ENCODE measurements at places on chromosomes 6 and 20. TPM values are rescaled to one million over a fixed set of nuclear protein-coding genes. Genes with fewer than 3 reads are reported as not detected.
A peak's percentile ranks its signal among the peaks of the same experiment; 100 is the strongest.

DNA sequence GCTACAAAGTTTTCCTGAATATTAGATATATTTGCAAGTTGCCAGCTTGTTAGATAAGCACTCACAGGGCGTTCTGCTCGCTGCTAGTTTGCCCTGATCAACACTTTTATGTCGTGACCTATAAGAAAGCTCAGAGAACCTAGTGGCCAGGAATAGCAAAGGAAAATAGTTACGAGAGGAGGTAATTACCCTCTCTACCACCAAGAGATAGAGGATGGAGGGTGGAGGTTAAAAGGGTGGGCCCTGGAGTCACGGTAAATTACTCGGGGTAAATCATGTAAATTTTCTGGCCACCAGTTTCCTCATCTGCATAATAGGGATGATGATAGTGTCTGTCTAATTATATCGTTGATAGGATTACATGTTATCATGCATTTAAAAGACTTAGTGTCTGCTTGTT lies 87.2 kb downstream of the JPH2 start:
- H3K36me3 ChIP-seq: no peaks in the 10 kb centered on the region
- no peak overlapping the region for H3K27ac ChIP-seq
- H3K4me3 ChIP-seq: no peak overlapping the region
- H3K4me1 ChIP-seq: no peaks in the 10 kb centered on the region
- no peaks in the 10 kb centered on the region for H3K27me3 ChIP-seq
- DNase-seq: no peak

GRCh38 chr6:62013719-62014118 lies 272.3 kb downstream of the KHDRBS2 start:
- DNase-seq: no peak
- no peaks in the 10 kb centered on the region for H3K27me3 ChIP-seq
- no peaks in the 10 kb centered on the region for H3K36me3 ChIP-seq
- H3K27ac ChIP-seq: no peak overlapping the region
- no peaks in the 10 kb centered on the region for H3K4me1 ChIP-seq

- H3K4me1 ChIP-seq: no peaks in the 10 kb centered on the region
- no peak overlapping the region for H3K4me3 ChIP-seq
- no peaks in the 10 kb centered on the region for H3K27me3 ChIP-seq
- H3K36me3 ChIP-seq: no peaks in the 10 kb centered on the region
Measured at GRCh38 chr20:58362206-58362516, 26.9 kb upstream of the VAPB start.

TREM2 gene
- 10.5 TPM for total RNA-seq

- H3K4me3 ChIP-seq: no peak overlapping the region
- H3K36me3 ChIP-seq: no peaks in the 10 kb centered on the region
Measured at GRCh38 chr6:131890091-131890490, 61.1 kb downstream of the CCN2 start.

DNA sequence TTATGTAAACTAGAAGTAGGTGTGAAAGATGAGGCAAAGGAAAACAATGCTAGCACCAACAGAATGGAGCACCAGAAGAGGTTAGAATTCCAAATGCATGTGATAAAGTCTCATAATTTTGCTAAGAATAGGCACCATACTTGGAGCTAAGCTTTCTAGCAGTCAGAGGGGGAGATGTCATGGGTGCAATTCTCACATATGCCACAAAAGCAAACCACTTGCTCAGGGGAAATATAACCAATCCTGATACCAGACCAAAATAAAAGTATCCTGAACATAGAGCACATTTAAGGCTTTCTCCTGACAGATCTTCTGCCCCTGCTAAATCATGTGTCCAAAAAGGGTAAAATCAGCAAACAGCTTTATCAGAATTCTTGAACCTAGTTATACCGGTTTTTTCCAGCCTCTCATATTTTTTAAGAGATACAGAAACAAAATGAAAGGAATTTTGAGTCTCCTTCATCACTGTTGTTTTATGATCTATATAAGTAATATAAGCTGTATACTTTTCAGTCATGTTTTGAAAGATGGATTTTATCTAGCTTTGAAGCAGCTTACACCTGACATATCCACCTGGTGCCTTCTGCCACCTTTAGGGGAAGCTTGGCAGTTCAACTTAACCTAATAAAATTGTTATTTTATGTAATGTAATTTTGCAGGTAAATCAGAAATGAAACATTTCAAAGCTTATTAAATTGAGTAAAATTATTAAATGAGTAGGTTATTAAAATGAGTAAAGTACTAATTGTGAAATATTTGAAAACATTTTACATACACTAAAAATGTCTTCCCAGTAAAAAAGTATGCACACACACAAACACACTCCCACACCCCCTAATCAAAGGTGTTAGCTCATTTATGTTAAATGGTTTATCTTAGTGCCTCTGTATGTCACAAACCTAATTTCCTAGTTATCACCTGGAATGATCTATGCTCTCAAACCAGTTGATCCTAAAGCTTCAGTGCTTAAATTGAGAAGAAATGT lies 2.8 kb downstream of the SPO11 start:
- H3K27ac ChIP-seq: no peak overlapping the region
- no peak for DNase-seq
- peaks cover 5% of the 10 kb centered on the region for H3K27me3 ChIP-seq
- H3K36me3 ChIP-seq: no peaks in the 10 kb centered on the region

DNA sequence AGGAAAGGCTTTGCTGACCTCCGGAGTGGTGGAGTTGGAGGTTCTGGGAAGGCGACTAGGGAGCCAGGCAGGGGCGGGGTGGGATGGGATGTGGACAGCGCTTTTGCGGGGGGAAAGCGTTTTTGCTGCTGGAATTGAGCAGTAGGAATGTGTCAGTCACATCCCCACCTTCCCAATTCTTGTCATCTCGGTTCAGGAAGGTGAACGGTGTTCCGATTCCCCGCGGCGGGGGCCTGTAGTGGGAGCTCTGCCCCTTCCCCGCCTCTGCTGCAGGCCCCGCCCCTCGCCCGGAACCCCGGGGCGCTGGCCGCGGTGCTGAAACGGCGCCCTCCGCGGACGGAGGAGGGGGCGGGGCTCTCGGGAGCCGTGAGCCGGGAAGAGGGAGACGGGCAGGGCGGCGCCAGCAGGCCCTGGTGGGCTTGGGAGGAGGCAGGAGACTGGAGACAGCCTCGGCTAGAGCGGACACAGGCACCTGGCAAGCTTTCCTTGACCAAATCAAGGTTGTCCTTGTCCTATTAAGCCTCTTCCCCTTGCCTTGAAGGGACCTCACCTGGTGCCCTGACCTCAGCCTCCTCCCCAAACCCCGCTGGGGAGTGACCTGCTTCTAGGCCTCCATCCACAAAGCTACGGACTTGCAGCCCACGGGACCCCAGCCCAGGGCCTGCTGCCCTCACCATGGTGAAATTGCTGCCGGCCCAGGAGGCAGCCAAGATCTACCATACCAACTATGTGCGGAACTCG lies at the start of gene LHFPL5:
Gene LHFPL5, plus strand, starts transcription at position 357 of the 741 bp plus-strand sequence. Its CDS starts 319 bp downstream, at position 676.
- H3K4me1 ChIP-seq: no peaks in the 10 kb centered on the region
- H3K27ac ChIP-seq: no peak within 1 kb of the TSS
- H3K4me3 ChIP-seq: peak within 1 kb of the TSS; percentile 10
- no peaks in the 10 kb centered on the region for H3K36me3 ChIP-seq
- DNase-seq: no peak

PERP gene
- 176 TPM for total RNA-seq

GRCh38 chr6:169702840-169703246 lies 917 bp downstream of the C6orf120 start:
- H3K27me3 ChIP-seq: no peaks in the 10 kb centered on the region
- no peaks in the 10 kb centered on the region for H3K36me3 ChIP-seq

DNAJC5 gene
- 37.0 TPM for total RNA-seq

DNA sequence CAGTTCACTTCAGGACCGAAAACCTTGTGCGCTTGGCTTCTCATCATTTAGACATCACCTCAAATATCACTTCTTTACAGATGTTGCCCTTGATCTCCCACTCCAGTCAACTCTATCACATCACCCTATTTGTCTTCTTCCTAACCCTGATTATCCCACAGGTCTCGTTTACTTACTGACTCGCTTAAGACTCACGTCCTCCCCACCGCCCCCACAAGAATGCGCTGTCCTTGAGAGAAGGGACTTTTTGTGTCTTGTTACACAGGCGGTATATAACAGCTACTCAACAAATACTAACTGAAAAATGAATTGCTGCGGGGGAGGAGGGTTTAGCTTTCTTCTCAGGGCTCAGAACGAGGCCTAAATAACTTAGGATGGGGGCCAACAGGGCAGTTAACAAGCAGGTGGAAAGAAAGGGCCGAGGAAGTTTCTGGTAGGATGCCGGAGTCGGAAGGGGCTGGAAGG lies 527 bp downstream of the TOMM34 start:
- no peaks in the 10 kb centered on the region for H3K4me1 ChIP-seq
- no peak for DNase-seq
- peaks cover 13% of the 10 kb centered on the region for H3K36me3 ChIP-seq
- peak overlapping the region; percentile 92 for H3K27ac ChIP-seq
- peak overlapping the region; percentile 83 for H3K4me3 ChIP-seq

DNA sequence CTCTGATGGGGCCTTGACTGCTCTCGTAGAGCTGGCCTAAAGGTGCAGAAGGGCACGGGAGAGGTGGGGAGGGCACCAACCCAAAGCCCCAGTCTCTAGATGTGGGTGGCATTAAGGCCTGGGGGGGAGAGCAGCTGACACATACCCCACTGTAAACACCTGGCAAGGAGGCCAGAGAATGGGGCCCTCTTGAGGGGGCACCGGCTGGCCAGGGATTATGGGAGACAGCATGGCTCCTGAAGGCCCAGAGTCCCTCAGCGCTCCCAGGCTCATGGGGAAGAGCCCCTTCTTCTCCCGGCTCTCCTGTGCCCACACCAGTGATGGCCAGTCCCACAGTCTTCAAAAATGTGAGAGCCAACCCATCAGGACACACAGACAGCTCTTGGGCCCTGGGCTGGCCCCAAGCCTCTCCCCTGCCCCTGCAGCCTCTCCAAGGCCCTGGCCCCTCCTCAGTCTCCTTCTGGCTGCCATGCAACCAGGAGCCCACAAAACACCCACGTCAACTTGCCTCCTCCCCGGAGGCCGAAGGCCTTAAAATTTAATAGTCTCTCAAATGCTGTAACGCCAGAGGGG lies 58.2 kb upstream of the FOXP4 start:
- no peak overlapping the region for H3K27ac ChIP-seq
- no peak for DNase-seq
- H3K4me1 ChIP-seq: no peaks in the 10 kb centered on the region
- H3K4me3 ChIP-seq: no peak overlapping the region

HEY2 gene
- total RNA-seq: 2.4 TPM

- H3K4me1 ChIP-seq: no peaks in the 10 kb centered on the region
- no peak for DNase-seq
- H3K27me3 ChIP-seq: no peaks in the 10 kb centered on the region
- H3K36me3 ChIP-seq: no peaks in the 10 kb centered on the region
- peak overlapping the region; percentile 35 for H3K27ac ChIP-seq
- no peak overlapping the region for H3K4me3 ChIP-seq
Measured at GRCh38 chr6:157613011-157613522, 210.0 kb upstream of the SNX9 start.

- H3K4me1 ChIP-seq: no peaks in the 10 kb centered on the region
- H3K36me3 ChIP-seq: no peaks in the 10 kb centered on the region
- H3K4me3 ChIP-seq: no peak overlapping the region
- H3K27ac ChIP-seq: no peak overlapping the region
Measured at GRCh38 chr6:155224618-155225017, 39.2 kb upstream of the CLDN20 start.

C2 gene
- 10.2 TPM for total RNA-seq

GRCh38 chr6:110295451-110296165 lies 62.5 kb downstream of the METTL24 start:
- H3K4me3 ChIP-seq: no peak overlapping the region
- H3K36me3 ChIP-seq: no peaks in the 10 kb centered on the region
- H3K27me3 ChIP-seq: no peaks in the 10 kb centered on the region
- H3K27ac ChIP-seq: no peak overlapping the region
- DNase-seq: no peak

TMEM14B gene
- total RNA-seq: 102 TPM

DNA sequence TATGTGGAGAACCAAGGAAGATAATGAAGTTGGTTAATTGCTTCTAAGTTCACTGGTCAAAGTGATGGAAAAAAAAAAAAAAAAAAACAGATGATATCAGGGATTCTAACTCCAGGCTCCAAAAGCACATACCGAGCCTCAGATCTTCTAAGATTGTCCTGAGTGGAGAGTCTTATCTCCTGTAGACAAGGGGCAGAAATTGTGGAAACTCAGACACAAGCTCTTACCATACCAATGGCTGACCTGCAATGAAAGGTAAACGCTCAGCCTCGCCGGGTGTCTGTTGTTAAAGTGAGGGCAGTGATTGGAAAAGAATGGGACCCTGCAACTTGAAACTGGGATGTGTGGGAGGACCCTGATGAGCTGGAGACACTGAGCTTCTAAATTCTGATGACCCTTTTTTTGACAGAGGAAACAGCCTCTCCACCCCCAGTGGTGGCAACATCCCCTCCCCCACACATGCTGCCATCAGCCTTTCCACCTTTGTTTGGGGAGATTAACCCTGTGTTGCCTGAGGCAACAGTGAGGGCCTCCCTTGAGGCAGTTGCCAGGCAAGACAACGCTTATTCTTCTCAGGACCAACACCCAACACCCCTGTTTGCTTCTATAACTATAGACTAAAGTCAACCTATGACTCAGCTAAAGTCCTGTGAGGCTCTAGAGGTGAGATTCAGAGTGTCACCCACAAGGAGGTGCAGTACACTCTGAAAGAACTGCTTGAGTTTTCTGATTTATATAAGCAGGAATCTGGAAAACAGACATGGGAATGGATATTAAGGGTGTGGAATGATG lies 154.0 kb downstream of the THBS2 start:
- DNase-seq: no peak
- no peaks in the 10 kb centered on the region for H3K27me3 ChIP-seq
- no peak overlapping the region for H3K27ac ChIP-seq
- no peaks in the 10 kb centered on the region for H3K36me3 ChIP-seq

- no peak overlapping the region for H3K27ac ChIP-seq
- H3K27me3 ChIP-seq: no peaks in the 10 kb centered on the region
- no peak overlapping the region for H3K4me3 ChIP-seq
- peak; percentile 67 for DNase-seq
Measured at GRCh38 chr6:106739387-106739786, 110.0 kb downstream of the QRSL1 start.

- DNase-seq: no peak
- no peaks in the 10 kb centered on the region for H3K36me3 ChIP-seq
- no peak overlapping the region for H3K4me3 ChIP-seq
- H3K4me1 ChIP-seq: no peaks in the 10 kb centered on the region
- H3K27ac ChIP-seq: no peak overlapping the region
Measured at GRCh38 chr20:31473331-31474096, 1.4 kb downstream of the DEFB124 start.

RRAGD gene
- total RNA-seq: 23.9 TPM

DNA sequence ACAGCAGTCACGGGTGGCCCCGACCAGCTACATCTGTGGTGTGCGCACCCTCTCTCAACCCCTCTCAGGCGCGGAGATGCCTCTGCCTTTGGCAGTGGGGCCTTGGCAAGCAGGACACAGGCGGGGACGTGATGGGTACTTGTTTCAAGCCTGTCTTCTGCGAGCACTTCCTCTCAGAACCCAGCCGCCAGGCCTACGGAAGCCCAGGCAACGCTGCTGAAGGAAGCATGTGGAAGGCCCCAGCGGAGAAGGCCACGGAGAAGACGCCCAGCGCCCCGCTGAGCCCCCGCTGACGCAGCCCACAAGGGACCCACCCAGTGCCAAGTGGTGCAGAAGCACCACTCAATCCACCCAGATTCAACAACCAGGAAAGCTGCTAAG lies 13.0 kb downstream of the SERPINB6 start:
- peaks cover 15% of the 10 kb centered on the region for H3K4me1 ChIP-seq
- DNase-seq: no peak
- peak overlapping the region; percentile 56 for H3K27ac ChIP-seq
- no peaks in the 10 kb centered on the region for H3K36me3 ChIP-seq

GRCh38 chr6:5139828-5140771 lies 55.0 kb downstream of the PPP1R3G start:
- H3K27ac ChIP-seq: no peak overlapping the region
- no peaks in the 10 kb centered on the region for H3K36me3 ChIP-seq
- H3K4me3 ChIP-seq: no peak overlapping the region
- no peak for DNase-seq

EDN3 gene
- 12.1 TPM for total RNA-seq

MUC22 gene
- total RNA-seq: not detected
